ENCODE measurements at places on chromosomes 6 and 20.

DNA sequence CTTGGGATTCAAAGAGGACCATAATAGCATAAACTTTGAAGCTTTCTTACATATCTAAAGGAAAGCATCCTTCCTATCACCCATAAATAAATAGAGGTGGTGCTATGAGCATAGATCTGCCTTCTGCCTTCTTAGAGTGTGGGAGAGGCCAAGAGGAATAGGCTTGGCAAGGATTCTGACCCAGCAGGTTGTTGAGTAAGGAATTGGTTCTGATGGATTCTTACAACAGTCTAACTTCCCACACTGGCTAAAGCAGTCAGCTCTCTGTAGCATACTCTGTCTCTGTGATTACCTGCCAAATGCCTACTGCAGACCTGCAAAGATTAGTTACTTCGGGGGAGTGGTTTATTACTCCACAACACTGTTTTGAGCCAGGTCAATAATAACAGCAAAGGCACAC lies 198.0 kb upstream of the RAB32 start:
- DNase-seq: no peak

DNA sequence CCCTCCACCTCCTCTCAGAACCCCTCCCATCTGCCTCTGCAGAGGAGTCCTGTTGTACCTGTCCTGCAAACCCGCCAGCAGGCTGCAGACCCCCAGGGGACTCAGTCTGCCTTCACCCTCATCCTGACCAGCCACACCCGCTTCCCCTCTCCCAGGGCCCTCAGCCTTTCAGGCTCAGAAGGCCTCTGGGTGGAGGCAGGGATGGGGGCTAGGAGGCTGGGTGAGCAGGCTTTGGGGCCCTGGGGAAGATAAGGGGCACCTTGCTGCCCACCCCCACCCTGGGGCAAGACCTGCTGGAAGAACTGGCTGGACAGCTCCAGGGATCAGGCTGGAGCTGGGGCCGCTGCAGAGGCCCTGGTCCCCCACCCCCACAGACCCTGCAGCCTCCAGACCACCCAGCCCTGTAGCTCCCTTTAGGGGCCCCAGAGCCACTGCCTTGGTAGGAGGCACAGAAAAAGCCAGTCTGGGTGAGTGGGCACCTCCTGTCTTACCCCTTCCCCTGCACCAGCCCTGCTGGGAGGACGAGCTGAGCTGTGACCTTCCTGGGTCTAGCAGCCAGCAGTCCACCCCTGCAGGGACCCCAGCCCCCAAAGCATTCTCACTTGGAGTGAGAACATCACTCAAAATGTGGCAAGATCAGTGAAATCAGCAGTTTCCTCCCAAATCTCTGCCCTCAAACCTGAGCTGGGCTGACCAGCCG lies 5.2 kb downstream of the TEAD3 start:
- no peak for DNase-seq

DNA sequence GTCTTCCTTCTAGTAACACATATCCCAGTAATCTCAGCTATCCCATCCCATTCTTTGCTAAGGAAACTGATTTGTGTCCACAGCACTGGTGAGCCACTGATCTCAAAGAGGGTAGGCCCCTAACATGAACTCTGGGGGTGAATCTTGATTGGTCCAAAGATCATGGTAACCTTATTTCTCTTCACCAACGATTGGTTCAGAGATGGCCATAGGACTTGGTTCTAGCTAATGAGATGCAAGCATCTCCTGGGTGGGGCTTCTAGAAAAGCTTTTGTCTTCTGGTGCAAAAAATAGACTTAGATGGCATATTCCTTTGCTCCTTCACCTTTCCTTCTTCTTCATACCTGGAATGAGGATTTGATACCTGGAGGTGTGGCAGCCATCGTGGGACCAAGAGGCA lies 43.8 kb upstream of the SIRPA start:
- DNase-seq: no peak

DNA sequence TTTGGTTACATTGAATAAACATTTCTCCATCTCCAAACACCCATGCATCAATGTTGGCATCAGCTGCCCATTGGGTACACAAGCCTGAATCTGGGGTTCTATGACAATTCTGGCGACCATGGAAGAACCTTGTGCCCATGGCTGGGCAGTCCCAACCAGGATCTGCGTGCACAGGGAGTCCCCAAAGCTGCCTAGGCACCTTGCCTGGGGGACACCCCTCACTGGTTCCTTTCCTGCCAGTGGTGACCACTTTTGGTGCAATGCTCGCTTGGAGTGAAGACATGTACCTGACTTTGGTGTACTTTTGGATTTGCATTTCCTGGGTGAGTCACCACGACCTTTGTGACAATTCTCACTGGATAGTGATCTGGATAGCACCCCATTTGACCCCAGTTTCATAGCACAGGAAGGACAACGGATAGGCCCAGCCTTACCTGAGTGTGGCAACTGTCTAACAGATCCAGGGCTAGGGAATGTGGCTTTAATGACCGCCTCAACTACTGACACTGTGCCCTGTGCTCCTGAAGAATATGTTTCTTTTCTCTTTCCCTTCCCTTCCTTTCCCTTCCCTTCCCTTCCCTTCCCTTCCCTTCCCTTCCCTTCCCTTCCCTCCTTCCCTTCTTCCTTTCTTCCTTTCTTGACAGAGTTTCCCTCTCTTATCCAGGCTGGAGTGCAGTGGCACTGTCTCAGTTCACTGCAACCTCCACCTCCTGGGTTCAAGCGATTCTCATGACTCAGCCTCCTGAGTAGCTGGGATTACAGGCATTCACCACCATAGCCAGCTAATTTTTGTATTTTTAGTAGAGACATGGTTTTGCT lies 7.1 kb downstream of the SPINT3 start:
- no peak for DNase-seq

GRCh38 chr20:10475225-10475624 lies 40.1 kb downstream of the SLX4IP start:
- no peak for DNase-seq

GRCh38 chr6:19715167-19715551 lies 122.0 kb upstream of the ID4 start:
- peak; percentile 54 for DNase-seq
